ENCODE measurements at places on chromosomes 1 and 21.

DNA sequence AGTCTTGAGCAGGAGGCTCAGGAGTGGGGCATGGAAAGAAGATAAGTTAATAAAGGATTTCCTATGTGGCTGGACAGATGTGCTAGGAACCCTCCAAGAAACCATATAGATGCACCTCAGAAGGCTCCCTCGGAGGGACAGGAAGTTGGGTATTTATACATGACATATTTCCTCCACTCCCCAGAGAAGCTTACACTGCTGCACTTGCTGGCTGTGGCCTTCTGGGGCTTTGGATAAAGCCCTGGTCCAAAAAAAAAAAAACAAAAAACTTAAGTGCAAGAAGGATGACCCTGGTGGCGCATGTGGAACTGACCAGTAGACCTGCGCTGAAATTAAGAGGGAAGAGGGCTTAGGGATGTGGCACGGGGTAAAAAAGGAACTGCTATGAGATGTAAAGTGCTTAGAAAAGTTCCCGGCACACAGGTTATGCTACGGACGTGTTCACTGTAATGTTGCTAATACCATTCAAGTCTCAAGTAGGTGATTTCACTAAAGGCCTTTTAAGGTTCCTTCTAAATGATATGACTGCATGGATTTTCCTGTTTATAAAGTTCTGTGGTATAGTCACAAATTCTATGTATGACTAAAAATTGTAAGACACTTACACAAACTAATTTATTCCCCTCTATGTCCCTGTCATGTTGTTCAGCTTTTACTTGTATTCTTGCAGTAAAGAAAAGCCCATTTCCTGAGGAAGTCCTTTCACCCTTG is 253.6 kb downstream of the HMCN1 start:
- no peak for DNase-seq

DNA sequence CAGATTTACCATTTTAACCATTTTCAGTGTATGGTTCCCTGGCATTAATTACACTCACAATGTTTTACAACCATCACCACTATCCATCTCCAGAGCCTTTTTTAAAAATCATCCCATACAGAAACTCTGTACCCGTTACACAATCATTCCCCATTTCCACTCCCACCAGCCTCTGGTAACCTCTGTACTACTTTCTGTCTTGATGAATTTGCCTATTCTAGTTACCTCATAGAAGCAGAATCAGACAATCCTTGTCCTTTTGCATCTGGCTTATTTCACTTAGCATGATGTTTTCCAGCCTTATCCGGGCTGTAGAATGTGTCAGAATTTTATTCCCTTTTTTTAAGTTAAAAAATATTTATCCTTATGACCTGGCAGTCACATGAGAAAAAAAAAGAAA is 33.0 kb downstream of the PGM1 start:
- DNase-seq = no peak

DNA sequence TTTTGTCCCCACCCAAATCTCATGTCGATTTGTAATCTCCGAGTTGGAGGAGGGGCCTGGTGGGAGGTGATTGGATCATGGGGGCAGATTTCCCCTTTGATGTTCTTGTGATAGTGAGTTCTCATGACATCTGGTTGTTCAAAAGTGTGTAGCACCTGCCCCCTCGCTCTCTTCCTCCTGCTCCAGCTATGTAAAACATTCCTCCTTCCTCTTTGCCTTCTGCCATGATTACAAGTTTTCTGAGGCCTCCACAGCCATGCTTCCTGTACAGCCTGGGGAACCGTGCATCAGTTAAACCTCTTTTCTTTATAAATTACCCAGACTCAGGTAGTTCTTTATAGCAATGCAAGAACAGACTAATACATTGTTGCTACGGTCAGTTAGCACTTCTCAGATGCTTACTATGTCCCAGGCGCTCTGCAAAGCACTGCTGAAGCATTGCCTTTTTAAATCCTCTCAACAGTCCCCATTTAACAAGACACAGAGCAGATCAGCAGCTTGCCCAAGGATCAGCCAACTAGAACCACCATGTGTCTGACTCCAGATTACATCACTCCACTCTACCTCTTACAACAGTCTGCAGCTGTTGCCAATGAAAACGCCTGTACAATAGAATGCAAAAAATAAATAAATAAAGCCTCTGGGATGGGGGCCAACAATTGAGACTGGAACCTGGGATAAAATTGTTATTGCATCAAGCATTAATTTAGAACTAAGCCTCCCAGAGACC is 52.4 kb upstream of the USP1 start:
- DNase-seq = no peak

- no peak for DNase-seq
Observed at GRCh38 chr1:184633785-184634184, 120.9 kb downstream of the EDEM3 start.

DNA sequence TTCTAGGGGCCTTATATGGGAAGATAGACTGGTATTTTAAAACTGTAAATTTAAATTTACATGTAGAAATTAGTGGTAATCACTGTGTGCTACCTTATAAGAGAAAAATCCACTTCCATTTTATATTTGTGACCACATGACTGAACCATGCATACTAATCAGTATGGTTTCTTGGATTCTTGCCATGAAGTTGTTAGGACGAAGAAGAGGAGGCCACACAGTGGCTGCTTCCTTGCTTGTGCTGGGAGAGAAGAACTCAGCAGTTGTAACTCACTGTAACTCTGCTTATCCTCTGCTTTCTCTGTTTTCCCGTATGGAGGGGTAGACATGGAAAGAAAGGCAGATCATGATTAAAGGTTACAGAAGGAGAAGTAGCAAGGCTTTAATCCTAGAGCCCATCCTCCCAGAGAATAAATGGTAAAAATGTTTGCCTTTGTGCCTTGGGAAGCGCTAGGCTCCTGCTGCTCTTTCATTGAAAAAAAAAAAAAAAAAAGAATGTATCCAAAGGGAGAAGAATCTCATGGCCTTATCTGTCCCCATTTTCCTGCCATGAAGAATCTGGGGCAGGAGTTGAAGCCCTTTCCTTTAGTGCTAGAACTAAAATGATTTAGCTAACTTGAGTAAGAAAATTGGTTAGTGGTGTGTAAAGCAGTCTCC is 32.4 kb downstream of the KCTD3 start:
- no peak for DNase-seq

DNA sequence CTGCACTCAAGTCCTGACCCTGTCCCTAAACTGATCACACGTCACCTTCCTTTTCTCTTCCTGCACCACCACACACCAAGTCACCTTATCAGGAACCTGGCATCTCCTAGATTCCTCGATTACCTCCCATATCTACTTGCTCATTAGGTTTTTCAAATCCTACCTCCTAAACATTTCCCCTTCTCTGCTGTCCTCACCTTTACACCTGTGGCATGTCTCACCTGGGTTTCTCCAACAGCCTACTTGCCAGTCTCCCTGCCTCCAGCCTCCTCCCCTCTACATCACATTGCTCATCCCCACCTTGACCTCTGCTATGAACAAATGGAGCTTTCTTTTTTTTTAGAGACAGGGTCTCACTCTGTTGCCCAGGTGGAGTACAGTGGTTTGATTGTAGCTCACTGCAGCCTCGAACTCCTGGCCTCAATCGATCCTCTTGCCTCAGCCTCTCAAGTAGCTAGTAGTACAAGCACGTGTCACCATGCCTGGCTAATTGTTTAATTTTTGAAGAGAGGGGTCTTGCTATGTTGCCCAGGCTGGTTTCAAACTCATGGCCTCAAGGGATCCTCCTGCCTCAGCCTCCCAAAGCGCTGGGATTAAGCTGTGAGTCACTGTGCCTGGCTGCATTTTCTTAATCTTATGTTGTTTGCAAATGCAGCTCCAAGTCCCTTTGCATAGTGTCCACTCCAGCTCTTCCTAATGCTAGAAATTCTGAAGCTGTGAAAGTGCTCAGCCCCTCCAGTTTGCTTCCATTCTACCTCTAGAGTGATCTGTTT is 6.3 kb downstream of the IGSF9 start:
- no peak for DNase-seq

DNA sequence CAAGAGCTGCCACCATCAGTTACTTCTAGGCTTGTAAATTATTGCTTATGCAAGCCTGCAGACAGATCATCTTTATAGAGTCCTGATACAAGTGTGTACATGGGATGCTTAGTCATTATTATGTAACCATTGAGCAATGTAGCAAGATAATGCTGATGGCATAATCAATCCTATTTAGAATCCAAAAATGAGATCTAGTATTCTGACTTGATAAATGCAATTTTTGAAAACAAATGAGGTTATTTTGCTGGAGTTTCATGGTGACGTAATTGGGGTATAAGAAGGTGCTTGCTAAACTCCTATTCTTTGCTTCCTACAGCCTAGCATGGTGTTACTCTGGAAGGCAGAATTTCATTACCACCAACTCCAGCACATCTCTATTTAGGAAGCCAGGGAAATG is 801.7 kb upstream of the PRMT6 start:
- no peak for DNase-seq

- no peak for DNase-seq
Observed at GRCh38 chr21:46371204-46372013, 47.5 kb downstream of the PCNT start.

- no peak for DNase-seq
Observed at GRCh38 chr1:183548116-183548515, 42.1 kb downstream of the NCF2 start.

- no peak for DNase-seq
Observed at GRCh38 chr1:182809414-182809957, 19.9 kb downstream of the NPL start.

Measured in T follicular helper cell (primary cell).